ENCODE measurements at places on chromosomes 7 and 10.

DNA sequence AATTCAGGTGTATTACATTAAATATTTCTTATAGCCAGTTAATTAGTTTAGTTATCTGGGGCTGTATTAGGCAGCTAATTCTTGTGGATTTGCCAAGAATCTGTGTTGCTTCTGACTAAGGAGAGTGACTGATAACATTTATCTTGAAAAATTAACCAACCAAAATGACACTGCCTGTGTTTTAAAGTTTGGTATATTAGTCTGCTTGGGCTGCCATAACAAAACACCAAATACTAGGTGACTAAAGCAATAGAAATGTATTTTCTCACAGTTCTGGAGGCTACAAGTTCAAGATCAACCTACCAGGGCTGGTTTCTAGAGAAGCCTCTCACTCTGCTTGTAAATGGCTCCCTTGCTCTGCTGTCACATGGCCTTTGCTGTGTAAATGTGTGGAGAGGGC is 12.9 kb downstream of the EXOC4 start:
- DNase-seq, result no peak

- DNase-seq, result no peak
These were observed 145.3 kb downstream of the HTR7 start for GRCh38 chr10:90712529-90712928.

DNA sequence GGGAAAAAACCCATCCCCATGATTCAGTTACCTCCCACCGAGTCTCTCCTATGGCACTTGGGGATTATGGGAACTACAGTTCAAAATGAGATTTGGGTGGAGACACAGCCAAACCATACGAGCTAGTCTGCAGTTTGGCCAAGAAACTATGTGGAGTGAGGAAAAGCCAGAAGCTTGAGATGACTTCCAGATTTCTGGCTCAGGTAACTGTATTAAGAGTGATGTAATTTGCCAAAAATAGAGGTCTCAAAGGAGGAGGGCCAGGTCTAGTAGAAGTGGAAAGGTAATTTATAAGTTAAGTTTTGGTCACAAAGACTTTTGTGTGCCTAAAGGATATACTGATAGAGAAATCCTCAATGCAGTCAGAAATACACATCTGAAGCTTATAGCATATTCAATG is 279.7 kb upstream of the MGMT start:
- no peak for DNase-seq

GRCh38 chr10:119945805-119946204 is 53.3 kb downstream of the SEC23IP start:
- DNase-seq, result no peak

DNA sequence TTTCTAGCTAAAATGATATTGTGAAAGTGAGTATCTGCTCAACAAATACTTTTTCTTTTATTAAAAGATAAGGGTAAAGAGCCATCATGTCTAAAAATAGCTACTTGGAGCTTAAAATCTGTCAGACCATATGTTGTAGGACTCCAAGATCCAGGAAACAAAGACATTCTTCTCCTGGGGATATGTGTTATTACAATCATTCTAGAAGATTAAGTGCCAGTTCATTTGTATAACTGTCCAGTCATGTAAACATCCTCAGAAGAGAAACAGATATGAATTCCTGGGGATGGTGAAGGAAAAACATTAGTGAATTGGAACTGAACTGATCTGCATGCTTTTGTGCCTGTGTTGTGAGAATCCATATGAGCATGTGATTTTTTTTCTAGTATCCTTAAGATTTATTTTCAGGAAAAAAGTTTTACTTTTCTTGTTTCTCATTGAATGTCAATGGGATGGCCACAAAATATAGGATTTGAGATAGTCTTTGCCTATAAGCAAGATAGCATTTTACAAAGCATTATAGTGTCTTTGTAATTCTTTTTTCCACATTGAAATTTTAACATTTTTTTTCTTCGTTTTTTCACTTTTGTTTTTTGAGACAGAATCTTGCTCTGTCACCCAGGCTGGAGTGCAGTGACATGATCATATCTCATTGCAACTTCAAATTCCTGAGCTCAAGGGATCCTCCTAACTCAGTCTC is 14.4 kb upstream of the MTERF1 start:
- no peak for DNase-seq

All from activated CD4-positive, alpha-beta T cell treated with anti-CD3 and anti-CD28 coated beads for 24 hours (primary cell).